IMR-90 (cell line): ENCODE measurements at places on chromosomes 5 and 9.

- no peak for DNase-seq
Observed at GRCh38 chr9:134627417-134628353, 13.9 kb upstream of the COL5A1 start.

- DNase-seq: no peak
Observed at GRCh38 chr9:77953590-77953989, 78.0 kb downstream of the GNAQ start.

GRCh38 chr9:98285446-98285845 lies 30.0 kb upstream of the TBC1D2 start:
- DNase-seq: no peak

- no peak for DNase-seq
Observed at GRCh38 chr5:97096191-97096590, 46.2 kb downstream of the LIX1 start.

DNA sequence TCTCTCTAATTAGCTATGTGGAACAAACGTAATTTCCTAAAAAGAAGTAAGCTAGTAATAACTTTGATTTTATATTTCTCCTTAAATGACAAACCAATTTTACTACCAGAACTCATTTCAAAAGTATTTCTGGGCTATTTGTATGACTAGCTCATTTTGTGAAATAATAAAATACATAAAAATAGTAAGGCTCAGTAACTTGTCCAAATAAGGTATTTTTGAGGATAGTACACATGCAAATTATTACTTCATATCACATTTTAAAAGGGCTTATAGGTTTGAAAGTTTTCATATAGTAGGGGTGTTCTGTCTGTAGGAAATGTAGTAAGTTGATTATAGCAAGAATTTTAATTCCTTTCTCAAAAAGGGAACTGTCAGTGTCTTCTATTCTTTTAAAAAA lies 26.5 kb downstream of the C9orf85 start:
- DNase-seq: no peak

DNA sequence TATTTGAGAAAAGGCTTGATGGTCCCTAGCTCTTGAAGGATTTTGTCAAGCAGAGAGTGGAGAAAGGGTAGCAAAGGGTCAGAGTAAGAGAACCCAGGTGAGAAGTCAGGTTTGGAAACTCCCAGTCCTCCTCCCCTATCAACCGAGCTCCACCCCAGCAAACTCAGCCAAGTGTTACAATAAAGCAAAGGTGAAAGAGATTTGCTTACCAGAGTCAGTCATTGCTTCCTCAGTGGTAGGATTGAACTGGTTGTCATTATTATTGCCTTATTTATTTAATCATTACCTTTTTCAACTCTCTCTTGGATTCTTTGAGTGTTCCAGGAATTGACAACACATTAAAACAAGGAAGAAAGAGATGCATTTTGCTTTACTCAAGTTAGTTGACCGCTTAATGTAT lies 80.5 kb downstream of the RFK start:
- no peak for DNase-seq
